ENCODE measurements at places on chromosomes 11 and 22. TPM values are rescaled to one million over a fixed set of nuclear protein-coding genes. Genes with fewer than 3 reads are reported as not detected.

MN1 gene
- total RNA-seq: 0.16 TPM

VPREB3 gene
- total RNA-seq: not detected

RTN4RL2 gene
- 0.27 TPM for total RNA-seq

DNA sequence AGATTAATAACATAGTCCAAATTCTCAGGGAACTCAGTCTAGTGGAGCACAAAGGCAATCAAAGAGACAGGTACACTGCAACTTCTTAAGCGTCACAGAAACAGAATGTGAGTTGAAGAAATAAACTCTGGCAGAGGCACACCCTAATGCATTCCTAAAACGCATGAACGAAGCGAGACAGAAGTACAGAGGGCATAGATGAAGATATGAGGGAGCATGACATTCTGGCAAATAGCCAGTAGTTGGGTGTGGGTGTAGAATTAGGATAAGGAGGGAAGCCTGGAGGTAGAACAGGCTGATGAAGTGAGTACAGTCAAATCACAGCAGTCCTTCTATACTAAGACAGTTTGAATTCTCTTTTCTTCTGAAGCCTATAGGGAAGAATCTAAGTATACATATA is 838.7 kb upstream of the API5 start:
- DNase-seq: no peak

DNA sequence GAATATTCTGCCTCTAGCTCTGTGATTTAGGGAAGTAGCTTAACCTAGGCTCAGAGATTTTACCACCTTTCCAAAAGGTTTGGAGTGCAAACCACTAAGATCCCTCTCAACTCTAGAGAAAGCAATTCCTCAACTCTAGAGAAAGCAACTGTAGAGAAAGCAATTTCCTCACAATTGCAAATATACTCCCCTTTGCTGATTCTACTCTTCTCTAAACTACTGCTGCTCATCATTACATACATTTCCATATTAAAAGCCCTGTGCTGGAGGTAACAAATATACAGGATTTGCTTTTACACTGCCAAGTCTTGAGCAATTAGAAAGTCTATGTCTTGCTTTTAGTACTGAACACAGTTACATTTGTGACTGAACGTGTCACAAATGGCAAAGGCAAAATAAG is 48.2 kb downstream of the ALG9 start:
- no peak for DNase-seq

GRCh38 chr11:111941963-111942362 is 4.8 kb downstream of the DIXDC1 start:
- DNase-seq: no peak

- peak; percentile 9 for DNase-seq
These were observed 131.9 kb downstream of the SHANK2 start for GRCh38 chr11:71120471-71120896.

DNA sequence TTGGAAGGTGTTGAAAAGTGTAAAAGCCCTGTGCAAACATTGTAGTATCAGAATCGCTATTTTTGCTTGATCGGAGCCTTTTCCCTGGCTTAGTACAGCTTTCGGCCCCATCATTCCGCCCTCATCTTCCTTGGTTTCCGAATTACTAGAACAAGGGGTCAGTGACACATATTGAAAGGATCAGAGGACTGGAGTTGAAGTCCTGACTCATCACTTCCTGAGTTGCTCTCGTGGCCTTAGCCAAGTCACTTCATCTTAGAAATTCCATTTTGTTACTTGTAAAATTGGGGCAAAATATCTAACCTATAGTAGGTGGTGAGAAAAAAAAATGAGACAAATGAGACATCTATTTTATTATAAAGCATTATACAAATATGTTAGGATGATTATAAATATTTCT is 375.0 kb downstream of the NTM start:
- no peak for DNase-seq

DNA sequence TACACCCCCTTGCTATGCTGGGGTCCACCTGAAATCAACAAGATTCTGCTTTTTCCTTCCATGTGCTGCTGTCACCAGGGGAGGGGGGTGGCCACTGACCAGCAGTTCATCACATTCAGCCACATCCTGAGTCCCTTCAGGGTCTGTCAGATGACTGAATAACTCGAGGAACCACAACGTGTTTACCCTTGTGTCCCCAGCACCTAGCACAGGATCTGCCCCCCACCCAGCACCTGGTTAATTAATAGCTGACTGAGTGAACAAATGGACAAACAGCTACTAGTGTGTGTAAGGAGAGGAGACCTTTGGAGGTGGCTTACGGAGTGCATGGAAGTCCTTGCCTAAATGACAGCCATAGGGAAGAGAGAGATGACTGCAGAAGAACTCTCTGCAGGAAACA is 119.5 kb upstream of the NCAM1 start:
- DNase-seq: no peak

All from activated CD8-positive, alpha-beta T cell treated with anti-CD3 and anti-CD28 coated beads for 36 hours (primary cell).